ENCODE measurements at places on chromosomes 5 and 9. TPM values are rescaled to one million over a fixed set of nuclear protein-coding genes. Genes with fewer than 3 reads are reported as not detected.
A peak's percentile ranks its signal among the peaks of the same experiment; 100 is the strongest.

DNA sequence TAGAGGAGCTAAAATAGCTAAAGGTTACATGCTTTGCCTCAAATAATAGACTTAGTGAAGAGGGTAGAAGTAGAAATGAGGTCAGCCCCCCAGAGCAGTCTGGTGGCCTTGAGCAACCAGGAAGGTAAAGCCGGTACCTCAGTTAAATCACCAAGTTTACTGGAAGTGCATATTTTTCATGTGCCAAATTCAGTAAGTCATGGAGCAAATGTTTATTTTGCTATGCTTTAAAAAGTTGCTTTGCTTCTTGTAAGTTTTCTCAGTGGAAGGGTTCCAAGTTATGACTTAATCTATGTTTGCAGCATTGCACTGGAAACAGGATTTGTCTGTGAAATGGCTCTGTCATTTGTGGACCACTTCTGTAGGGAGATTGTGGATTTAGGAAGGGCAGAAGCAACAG is 256.7 kb downstream of the ARRDC3 start:
- DNase-seq: peak; percentile 92

GRCh38 chr5:3853362-3853761 is 257.7 kb downstream of the IRX1 start:
- DNase-seq: no peak

- DNase-seq: no peak
Observed at GRCh38 chr9:10875752-10876151, 262.9 kb upstream of the PTPRD start.

GRCh38 chr9:84708400-84708799 is 38.9 kb downstream of the NTRK2 start:
- DNase-seq: no peak

- DNase-seq: no peak
Observed at GRCh38 chr9:114958844-114959235, 28.4 kb upstream of the TNFSF8 start.

DNA sequence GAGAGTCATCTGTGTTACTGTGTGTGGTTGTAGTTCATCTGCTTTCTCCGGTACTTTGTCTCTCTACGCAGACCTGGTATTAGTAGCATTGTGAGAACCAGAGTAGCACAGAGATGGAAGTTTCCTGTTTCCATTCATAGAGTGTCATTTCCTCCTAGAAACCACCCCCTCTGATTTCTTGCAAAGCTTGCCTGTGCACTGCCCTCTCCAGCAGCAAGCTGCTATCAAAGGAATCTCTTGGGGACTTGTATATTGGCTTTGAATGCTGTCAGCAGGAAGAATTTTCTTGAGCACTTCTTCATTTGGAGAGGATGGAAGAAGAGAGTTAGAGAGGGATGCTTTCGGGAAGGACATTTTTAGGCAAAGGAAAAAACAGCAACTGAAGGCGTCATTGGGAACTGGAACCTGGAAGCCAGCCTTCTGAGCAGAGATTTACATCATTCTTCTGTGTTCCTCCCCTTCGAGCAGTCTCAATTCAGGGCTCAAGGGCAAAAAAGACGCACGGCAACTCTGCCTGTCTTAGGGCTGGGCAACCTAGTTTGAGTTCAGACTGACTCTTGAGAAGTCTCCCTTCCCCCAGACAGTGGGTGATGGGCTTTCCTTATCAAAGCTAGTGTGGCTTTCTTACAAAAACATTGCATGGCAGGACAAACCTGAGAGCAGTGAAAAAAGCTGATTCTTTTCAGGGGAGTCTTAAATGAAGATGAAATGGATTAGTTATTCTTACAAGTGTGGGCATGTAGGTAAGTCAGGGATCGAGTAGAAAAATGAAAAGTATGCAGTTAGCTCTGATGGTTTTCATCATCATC is 226.3 kb downstream of the AOPEP start:
- DNase-seq: peak; percentile 49

DNA sequence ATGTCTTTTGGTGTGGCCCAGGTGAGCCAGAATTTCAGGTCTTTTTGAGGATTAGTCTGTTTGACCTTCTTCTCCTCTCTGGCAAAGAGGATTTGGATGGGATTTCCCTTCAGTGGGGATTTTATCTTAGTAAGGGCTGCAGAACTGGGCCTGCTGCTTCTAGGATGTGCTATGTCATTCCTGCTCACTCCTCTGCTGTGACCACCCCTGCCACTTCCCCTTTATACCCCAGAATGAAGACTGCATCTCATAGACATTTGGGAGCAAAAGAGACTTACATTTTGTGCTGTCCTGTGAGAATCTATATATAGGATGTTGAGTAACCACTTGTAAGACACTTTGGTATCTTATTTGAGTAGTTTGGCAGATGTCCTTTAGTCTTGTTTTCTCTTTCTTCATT is 76.2 kb downstream of the ARHGAP26 start:
- no peak for DNase-seq

ADRB2 gene
- 20.9 TPM for total RNA-seq

TMCO6 gene
- total RNA-seq: 17.8 TPM
